ENCODE measurements at places on chromosomes 3 and 15.

DNA sequence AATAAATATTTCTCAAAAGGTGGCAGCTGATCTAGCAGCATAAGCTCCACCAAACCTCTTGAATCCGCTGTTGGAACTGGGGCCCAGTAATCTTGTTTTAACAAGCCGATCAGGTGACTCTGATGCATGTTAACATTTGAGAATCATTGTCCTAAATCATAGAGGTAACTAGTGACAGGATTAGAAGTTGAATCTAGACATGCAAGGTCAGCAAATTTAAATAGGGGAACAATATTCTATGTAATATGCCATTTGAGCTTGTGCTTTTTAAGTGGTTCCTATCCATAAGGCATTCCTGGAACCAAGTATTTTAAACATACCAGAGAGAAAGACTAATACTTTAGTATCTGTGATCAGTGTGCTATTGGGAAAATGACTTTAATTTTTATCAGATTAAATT is 412.8 kb downstream of the PYDC2 start:
- no peak for DNase-seq

DNA sequence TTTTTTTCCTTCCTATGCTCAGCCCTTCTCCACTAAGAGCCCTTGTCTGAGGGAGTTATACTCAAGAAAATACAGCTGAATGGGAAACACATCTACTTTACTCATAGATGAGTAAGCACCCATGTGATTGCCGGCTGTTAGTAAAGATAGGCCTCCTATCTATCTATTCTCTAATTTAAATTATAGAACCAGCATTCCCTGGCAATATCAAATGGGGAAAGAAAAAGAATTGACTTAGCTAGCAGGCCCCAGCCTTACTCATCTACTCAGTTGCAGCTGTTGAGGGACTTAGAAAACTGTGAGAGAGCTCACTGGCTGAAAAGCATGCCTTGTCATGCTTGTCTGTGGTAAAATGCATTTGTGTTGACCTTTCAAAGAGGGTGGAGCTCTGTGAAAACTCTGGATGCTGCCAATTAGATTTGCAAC is 116.9 kb upstream of the LRRFIP2 start:
- no peak for DNase-seq

GRCh38 chr15:43194795-43195194 is 9.6 kb downstream of the CCNDBP1 start:
- no peak for DNase-seq

- DNase-seq: no peak
These were observed 72.3 kb downstream of the TAMM41 start for GRCh38 chr3:11774296-11774877.

GRCh38 chr3:100205171-100205570 is 55.6 kb upstream of the TBC1D23 start:
- no peak for DNase-seq

GRCh38 chr3:120145542-120146285 is 51.5 kb upstream of the GSK3B start:
- DNase-seq: no peak

- DNase-seq: no peak
These were observed 15.5 kb upstream of the PLAAT1 start for GRCh38 chr3:193225302-193226125.

DNA sequence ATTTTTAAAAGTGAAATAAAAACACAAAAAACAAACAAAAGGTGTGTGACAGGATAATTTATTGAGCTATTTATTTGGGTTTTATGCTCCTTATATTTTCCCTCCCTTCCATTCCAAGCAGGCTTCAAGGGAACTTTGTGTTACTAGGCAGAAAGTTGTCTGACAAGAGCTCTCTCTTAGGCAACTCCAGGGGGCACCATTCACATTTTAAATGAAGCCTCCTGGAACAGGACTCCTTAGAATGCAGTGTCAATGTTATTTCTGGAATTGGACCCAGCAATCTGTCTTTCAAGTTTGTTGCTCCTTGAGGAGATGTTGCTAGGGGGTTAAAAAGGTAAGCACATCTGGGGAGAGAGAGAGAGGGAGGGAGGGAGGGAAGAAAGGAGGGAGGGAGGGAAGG is 5.4 kb upstream of the RFX7 start:
- DNase-seq: no peak

DNA sequence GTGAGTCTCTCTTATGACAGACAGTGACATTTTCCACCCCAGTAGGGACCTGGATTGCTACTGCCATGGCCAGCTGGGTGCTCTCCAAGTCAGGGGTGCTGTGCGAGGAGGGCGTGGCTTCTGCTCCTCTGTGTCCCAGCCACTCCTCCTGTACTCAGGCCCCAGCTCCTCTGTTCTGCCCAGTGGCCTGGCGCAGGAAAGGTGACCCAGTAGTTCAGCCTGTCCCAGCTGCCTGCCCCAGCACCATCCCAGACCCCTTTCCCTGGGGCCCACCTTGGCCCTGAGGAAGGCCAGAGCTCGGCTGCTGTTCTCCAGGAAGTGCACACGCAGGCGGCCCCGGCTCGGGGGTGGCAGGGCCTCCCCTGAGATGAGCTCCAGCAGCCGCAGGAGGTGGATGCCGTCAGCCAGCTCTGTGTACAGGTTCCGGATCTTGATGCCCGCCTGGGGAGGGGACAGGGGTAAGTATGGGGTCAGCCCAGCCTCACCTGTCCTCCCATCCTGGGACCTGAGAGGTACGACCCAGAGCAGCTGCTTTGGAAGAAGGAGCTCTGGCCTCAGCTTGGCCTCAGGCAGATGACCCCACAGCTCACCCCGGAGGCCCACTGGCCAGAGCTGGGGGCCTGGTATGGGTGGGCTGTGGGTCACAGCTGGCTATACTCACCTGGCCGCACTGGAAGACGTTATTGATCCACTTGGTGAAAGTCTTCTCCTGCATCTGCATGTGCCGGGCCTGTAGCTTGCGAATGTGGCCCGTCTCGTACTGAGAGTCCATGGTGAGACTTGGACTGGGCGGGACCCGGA is 1.0 kb downstream of the SPTBN5 start:
- no peak for DNase-seq

GRCh38 chr15:47975427-47975826 is 145.4 kb upstream of the SLC24A5 start:
- DNase-seq: no peak

DNA sequence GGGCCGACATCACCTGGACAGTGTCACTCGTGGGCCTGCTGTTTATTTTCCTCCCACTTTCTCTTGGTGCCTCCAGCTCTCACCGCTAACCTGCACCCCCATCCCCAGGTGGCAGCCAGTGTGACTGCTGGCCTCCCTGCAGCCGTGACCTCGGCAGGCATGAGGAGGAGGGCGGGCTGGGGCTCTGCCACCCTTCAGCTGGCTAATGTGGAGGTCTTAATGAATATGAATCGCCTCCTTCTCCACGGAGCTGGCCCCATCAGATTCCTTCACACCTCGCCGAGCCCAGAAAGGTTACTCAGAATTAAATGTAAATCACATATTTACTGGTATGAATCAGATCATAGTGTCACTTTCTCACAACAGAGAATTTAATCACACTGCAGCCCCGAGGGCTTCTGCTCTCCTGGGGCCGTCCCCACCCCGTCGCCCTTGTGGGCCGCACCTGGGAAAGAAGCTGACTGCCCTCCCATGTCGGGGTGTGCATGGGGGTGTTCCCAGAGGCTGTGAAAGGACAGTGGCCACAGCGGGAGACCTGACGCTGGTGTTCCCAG is 171.1 kb upstream of the TLE3 start:
- DNase-seq: no peak

- DNase-seq: no peak
These were observed 57.1 kb upstream of the MFGE8 start for GRCh38 chr15:88970232-88970631.

- DNase-seq: no peak
These were observed 55.8 kb downstream of the TBC1D5 start for GRCh38 chr3:17686613-17687012.

DNA sequence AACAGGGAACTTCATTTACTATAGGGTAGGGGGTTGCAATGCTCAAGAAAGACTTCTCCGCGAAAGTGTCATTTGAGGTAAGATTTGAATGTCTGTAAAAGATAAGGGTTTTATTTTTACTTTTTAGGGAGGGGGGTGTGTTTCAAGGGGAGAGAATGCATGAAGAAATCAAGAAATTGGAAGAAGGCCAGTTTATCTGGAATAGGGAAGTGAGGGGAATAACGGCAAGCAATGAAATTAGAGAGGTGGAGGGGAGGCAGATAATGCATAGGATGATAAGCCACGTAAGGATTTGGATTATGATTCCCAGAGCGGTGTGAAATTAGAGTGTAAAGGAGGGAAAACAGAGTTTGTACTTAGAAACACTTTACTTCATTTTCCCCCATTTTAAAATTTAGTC is 63.0 kb upstream of the MB21D2 start:
- no peak for DNase-seq

GRCh38 chr3:30012941-30013543 is 593.4 kb upstream of the TGFBR2 start:
- DNase-seq: no peak

GRCh38 chr3:83513677-83514076 is 1445.1 kb upstream of the CADM2 start:
- DNase-seq: no peak

DNA sequence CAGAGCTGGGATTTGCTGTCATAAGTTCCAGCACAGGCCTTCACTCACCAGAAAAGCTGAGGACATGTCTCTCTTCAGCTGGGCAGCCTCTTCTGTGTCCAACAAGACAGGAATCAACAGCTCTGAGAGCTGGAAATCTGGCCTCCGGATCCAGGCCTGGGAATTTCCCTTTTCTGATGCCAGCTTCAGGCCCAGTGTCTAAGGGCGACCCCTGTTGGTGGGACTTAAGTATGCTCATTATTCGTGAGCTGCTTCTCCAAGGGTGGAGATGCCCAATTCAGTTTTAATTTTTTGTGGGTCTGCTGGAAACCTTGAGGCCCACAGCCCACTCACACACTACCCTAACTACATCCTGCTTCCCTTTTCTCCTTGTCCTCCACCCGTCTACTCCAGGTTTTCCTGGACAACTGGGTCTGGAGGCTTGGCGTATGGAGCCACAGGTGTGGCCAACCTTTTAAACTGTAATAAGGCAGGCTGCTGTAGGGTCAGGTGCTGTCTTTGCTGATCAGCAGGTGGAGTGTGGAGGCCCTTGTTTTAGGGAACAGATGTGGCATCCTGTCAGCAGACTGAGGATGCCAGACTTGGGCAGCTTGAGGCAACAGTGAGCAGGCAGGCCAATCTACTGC is 2.6 kb upstream of the CEMIP start:
- peak; percentile 36 for DNase-seq

- DNase-seq: no peak
These were observed at the start of gene ADGRG7 for GRCh38 chr3:100609305-100609704. Gene ADGRG7, plus strand, starts transcription at chr3:100609601. Its CDS starts 256 bp downstream, at chr3:100609857.

DNA sequence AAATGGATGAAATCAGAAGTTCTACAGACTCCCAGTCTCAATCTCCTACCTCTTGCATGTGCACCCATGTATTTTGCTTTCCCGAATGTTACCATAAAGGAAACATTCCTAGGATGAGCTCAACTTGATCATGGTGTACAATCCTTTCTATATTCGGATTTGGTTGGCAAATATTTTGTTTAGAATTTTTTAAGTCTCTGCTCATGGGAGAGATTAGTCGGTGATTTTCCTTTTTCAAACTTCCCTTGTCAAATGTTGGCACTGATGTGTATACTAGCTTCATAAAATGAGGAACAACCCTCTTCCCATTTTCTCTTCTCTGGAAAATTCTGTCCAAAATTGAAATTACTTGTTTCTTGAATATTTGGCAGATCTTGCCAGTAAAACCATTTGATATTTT is 317.6 kb upstream of the RASGRP1 start:
- no peak for DNase-seq

GRCh38 chr15:39192979-39193560 is 387.8 kb upstream of the THBS1 start:
- no peak for DNase-seq

DNA sequence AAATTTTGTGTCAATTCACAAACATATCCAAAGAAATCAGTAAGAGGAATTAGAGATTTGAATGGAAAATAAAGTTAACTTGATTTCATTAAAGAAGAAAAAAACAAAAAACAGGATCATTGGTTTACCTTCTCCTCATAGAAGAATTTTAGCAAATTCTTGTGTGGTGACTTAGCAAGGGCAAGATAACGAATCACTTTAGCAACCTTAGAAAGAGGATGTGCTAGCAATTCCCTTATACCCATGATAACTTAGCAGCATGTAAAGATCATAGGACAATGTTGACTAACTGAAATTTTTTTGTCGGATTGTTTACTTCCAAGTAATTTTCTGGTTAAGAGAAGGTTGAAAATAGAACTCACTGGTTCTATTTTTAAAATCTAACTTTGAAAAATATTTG is 609.3 kb downstream of the GBE1 start:
- DNase-seq: no peak

GRCh38 chr3:69562020-69562419 is 176.1 kb upstream of the FRMD4B start:
- no peak for DNase-seq

DNA sequence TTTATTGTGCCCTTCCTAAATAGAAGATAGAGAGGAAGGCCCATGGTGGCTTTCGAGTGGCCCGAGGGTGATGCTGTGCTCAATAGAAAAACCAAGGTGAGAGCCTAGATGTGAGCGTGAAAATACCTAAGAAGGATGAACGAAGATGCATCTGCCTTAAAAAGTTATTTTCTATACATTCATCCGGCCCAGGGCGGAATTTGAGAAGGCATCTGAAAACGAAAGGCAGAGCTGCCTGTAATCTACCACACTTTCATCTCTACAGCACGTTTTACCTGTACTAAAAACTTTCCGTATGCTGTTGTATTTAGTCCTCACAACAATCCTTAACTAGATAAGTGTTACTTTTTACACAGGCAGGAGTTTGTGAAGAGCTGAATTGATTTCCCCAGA is 1.4 kb downstream of the DUT start:
- DNase-seq: no peak

DNA sequence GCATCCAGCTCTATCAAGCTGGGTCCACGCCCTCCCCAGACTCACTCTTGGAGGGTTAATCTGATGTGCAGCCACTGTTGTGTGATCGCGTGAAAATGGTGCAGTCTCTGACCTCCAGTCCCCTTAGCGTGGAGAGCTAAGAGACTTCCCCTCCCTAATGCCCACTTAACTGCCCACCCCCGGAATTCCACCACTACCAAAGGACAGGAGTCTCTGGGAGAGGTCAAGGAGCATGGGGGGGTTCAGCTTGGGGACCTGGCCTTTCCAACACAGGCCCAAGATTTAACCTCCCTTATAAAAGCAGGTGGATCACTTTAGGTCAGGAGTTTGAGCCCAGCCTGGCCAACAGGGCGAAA is 48.8 kb downstream of the CCDC12 start:
- DNase-seq: no peak

DNA sequence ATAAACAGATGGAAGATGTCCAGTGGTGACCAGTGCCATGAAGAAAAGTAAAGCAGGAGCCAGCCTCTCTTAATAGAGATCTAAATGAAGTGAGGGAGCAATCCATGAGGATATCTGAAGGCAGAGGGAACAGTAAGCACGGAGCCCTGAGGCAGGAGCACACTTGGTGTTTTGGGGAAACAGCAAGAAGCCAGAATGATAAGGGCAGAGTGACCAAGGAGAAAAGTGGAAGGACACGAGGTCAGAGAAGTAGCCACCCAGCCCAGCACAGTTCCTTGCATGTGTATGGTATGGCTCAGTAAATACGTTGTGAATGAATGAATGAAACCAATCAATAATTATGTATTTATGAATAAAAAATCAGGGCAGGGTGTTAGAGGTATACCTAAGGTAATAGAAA is 11.6 kb downstream of the KLHL18 start:
- no peak for DNase-seq

- no peak for DNase-seq
These were observed 178.8 kb downstream of the CNTN3 start for GRCh38 chr3:74435631-74436030.
